ENCODE measurements at places on chromosomes 13 and 19. TPM values are rescaled to one million over a fixed set of nuclear protein-coding genes. Genes with fewer than 3 reads are reported as not detected.

Gene ZNF837
- total RNA-seq = 1.5 TPM

Gene ZNF534
- 0.17 TPM for total RNA-seq

Gene CYP2B6
- not detected for total RNA-seq

Gene NECTIN2
- 70.7 TPM for total RNA-seq

Gene CD22
- total RNA-seq = 1.2 TPM

Gene KLF5
- 0.83 TPM for total RNA-seq

Gene IL17D
- 3.1 TPM for total RNA-seq

Gene ZNF565
- total RNA-seq = 6.3 TPM

Gene APOC4
- not detected for total RNA-seq

Gene CDC16
- total RNA-seq = 43.4 TPM

Gene FREM2
- under 0.01 TPM for total RNA-seq

Gene DBP
- 17.2 TPM for total RNA-seq

Gene NFKBIB
- 10.9 TPM for total RNA-seq

Gene DAND5
- not detected for total RNA-seq

Gene NOVA2
- not detected for total RNA-seq

Gene ADM5
- 0.26 TPM for total RNA-seq

Gene SPRY2
- total RNA-seq = 13.0 TPM
